Activated naive CD8-positive, alpha-beta T cell treated with anti-CD3 and anti-CD28 coated beads for 36 hours (primary cell): ENCODE measurements at places on chromosomes 5 and 9. TPM values are rescaled to one million over a fixed set of nuclear protein-coding genes. Genes with fewer than 3 reads are reported as not detected.

GRCh38 chr9:116641292-116642059 is 45.6 kb upstream of the TRIM32 start:
- DNase-seq: no peak

- DNase-seq: no peak
Observed at GRCh38 chr9:69919461-69920061, 98.9 kb downstream of the CFAP95 start.

GRCh38 chr5:164578911-164579310 is 1073.5 kb downstream of the MAT2B start:
- no peak for DNase-seq

GRCh38 chr9:122354536-122355199 is 16.2 kb upstream of the PTGS1 start:
- DNase-seq: no peak

GRCh38 chr5:76548525-76549229 is 74.5 kb downstream of the F2RL2 start:
- no peak for DNase-seq

DNA sequence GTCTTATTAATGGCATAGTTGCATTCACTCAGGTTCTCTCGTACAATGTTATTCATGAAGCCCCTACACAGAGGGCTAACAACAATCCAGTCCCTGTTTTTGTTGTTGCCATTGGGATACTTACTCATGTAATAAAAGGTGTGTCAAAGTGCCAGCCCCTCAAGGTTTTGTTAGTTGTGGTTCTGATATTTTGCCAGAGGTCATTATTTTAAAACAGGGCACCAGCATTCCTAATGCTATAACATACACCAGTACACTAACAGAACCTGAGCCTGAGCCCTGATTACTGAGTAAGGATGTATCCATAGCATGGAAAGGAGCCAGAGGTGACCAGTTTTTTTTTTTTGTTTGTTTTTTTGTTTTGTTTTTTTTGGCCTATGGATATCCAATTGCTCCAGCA is 50.2 kb downstream of the SMC2 start:
- no peak for DNase-seq

GRCh38 chr5:80246001-80246758 is 9.7 kb downstream of the SERINC5 start:
- DNase-seq: no peak

DNA sequence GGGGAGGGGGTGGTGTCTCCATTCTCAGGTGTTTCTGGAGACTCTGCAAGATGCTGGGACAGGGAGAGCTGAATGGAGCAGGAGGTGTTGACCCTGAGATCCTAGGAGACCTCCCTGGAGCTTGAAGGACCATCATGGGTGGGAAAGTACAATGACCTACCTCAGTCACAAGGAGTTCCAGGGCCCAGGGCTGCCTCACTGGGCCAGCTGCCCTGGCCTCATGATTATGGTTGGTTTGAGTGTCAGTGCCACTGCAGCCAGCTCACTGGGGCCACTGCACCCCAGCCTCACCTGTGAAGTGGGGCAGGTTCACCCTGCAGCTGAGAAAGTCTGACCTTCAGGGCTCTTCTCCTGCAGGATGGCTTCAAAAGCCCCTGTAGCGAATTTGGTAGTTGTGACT is 372.5 kb downstream of the IRX2 start:
- no peak for DNase-seq

- no peak for DNase-seq
Observed at GRCh38 chr9:14349447-14350348, 35.8 kb upstream of the NFIB start.

- DNase-seq: no peak
Observed at GRCh38 chr5:142421621-142422397, 97.0 kb upstream of the SPRY4 start.

GRCh38 chr9:4739587-4740387 is 1.2 kb downstream of the AK3 start:
- DNase-seq: no peak

DNA sequence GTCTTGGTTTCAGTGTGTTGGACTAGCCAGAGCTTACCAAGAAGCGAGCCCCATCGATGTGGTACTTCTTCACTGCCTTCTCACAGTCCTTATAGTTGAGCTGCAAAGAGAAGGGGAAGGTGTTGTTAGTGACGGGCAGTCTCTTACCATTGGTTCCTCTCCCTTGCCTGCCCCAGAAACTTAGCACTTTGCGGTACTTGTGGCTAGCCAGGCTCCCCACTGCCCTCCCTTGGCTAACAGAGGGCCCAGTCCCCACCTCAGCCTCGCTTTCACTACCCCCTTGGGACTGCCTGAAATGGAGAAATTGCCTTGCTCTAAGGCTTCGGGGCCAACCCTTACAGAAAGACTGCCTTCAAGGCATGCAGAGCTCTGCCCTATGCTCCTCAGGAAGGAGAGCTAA is 4.3 kb downstream of the LCP2 start:
- peak; percentile 78 for DNase-seq

DNA sequence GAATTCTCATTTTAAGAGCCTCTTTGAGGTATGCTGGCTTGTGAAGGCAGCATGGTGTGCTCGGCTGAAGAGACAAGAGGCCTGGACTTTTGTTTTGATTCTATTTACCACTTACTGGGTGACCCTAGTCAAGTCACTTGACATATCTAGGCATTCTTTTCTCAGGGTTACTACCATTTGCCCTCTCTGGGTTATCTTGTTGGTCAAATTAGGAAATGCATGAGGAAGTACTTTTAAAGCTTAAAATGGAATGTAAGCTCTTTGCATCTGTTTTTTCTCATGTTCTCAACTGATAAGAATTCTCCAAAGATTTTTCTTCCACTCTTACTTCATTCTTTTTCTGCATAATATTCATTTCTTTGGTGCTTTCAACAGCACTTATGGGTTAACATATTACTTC is 173.1 kb downstream of the PLK2 start:
- no peak for DNase-seq

GRCh38 chr9:122453677-122454135 is 24.0 kb downstream of the OR1J1 start:
- DNase-seq: no peak

GRCh38 chr5:6457592-6457991 is 8.9 kb downstream of the UBE2QL1 start:
- DNase-seq: no peak

GRCh38 chr9:16689351-16689938 is 181.0 kb downstream of the BNC2 start:
- no peak for DNase-seq

GRCh38 chr5:174223355-174223754 is 177.8 kb downstream of the NSG2 start:
- DNase-seq: no peak

OR13C8 gene
- not detected for total RNA-seq

ABCA1 gene
- 0.48 TPM for total RNA-seq

BAAT gene
- total RNA-seq: 0.10 TPM

GABRA6 gene
- not detected for total RNA-seq

HCN1 gene
- not detected for total RNA-seq

PCDHGA12 gene
- 0.08 TPM for total RNA-seq

DAB2 gene
- total RNA-seq: 0.28 TPM
